NCI-H187 (cell line): ENCODE measurements at places on chromosomes 1 and 21.

DNA sequence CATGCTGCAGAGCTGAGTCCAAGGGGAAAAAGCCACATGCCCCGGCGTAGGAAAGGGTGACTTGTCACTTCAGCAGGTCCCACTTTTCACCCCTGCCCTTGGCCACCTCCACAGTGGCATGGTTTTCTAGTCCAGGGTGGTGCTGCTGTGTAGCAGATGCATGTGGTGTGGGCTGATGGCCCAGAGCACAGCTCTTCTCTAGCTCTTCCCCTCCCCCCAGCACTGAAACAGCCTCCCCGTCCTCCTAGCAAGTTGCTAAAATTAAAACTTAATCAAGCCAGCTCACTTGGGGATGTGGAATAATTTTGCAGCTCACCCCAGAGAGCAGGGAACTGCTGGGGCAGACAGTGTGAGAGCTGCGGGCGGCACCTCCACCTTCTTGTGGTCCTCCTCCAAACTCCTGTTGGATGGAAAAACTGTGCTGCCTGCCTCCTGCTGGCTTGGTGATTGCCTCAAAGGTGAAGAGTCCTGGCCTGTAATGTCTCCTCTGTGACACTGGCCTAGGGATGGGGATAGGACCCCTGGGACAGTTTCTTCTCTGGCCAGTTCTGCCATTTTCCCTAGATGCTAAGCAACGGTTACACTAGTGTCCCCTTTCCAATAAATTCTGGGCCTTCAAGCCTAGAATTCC lies 91.6 kb downstream of the RNF220 start:
- DNase-seq, result no peak

- no peak for DNase-seq
Measured at GRCh38 chr1:246065592-246065991, 441.5 kb downstream of the SMYD3 start.

GRCh38 chr1:232501854-232502253 lies 128.1 kb downstream of the SIPA1L2 start:
- DNase-seq, result no peak

DNA sequence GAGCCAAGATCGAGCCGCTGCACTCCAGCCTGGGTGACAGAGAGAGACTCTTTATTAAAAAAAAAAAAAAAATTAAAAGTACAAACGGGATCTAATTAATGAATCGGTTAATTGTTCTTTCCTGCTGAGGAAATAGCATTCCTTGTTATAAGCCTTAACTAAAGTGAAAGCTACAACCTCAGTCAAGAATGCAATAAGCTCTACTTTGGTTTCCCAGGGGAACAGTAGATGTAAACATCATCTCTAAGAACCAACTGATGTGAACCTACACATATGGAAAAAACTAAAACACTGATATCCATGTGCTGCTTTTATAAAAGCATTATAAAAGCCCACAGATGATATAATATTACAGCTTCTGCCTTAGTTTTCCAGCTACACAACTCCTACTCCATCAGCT lies 41.9 kb downstream of the LPGAT1 start:
- DNase-seq, result no peak

DNA sequence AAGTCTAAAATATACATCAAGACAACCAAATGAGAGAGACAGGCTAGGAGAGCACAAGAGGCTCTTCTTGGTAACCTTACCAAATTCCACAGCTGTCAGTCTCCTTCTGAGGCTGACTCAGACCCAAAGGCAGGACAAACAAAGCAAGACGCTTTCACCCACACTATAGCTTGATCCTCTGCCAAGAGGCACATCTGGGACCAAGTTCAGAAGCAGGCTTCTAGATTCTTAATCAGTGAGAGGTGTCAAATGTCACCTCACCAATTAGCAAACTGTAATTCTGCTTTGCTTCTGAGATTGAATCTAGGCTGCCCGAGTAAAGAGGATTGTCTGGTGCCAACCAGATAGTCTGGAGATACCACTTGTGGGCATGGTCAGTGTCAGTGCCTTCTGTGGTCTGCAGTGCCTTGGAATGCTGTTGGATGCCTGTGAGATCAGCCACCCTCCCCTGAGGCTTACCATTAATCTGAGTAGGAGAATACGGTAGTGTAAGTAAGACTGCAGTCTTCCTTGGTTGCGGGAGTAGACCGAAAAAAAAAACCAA lies 151.0 kb downstream of the FMN2 start:
- no peak for DNase-seq

- no peak for DNase-seq
Measured at GRCh38 chr21:42740405-42740909, 87.0 kb downstream of the PDE9A start.

DNA sequence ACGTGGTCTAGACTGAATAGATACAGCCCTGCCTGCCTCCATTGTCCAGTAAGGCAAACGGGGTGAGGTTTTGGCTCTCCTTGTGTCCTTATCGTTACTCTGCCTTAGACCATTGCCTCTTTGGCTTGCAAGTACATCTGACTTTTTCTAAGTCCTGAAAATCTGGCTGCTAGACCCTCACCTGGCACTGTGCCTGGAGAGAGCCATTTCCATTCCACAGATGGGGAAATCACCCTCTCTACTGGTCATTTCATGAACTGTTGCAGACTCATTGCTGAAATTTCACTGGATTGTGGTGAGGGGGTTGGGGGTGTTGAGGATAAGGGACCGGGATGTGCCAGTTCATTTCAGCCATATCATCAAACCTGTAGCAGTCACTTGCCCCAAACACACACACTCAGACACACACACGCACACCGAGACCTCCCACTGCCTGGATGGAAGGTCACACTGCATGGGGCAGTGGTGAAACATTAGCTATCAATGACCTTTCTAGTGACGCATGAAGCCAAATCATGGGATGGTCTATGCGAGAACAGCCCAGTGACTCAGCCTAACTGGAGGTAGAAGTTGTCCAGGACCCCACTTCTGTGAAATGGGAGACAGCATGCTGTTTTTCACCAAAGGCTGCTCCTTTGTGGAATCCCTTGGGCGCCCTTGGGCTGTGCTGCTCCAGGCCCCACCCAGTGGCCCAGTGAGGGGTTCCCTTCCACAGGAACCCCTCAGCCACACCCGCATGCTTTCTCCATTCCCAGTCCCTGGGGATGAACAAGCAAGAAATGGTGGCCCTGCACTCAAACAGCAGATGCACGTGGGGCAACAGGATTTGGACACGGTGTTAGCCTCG lies 34.9 kb upstream of the VASH2 start:
- no peak for DNase-seq

DNA sequence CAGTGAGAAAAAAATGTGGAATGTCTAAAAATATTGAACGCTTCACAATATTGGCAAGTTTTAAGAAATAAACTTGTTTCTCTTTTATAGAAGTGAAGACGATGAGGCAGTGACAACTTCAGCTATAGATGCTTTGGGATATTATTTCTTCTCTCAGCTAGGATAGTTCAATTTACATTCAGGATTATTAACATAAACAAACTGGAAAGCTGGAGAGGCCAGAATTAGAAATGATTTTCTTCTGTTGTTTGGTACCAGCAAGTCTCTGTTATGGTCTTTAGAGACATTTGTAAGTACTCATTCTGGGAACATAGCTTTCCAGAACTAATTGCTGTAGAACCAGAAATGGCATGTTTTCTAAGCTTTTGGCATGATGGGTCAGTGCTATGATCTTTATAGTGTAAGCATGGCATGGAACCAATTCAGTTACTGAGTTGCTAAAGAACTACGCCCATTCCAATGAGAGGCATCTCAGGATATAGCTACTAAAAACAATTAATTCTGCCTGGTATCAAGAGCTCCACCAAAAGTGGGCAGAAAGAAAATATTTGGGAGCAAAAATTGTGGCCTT lies 599.5 kb upstream of the B3GALT2 start:
- DNase-seq, result no peak

DNA sequence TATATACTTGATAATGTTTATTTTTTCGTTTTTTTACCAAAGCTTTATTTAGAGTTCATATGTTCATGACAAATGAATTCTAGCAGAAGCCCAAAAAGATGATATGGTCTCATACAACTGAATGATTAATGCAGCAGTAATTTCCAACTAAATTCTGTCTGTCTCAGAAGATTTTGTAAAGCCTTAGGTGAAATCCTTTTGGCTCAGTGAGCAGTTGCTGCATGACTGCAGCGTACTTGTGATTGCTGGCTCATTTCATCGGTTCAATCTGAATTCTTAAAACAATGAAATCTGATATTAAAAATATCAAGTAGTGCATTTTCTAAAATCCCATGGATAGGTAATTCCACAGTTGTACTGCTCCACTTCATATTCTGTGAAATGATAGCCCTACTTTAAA lies 73.2 kb downstream of the AK5 start:
- no peak for DNase-seq

- no peak for DNase-seq
Measured at GRCh38 chr1:172556461-172556860, 23.5 kb downstream of the SUCO start.

DNA sequence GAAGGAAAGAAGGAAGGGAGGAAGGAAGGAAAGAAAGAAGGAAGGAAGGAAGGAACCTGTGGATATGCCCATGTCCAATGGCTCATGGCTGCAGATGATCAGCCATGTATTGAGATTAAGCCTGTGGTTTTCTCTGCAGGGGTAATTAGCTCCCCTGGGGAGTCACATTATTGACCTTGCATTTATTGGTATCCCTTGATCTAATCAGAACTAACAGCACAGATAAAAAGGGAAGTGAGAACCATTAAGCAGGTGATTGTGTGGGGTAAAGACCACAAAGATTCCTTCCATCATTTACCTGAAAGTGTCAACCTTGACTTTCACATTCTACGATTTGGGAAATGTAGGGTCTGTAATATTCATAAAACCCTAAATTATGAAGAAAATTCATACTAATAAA lies 390.7 kb downstream of the BRINP2 start:
- DNase-seq, result no peak

DNA sequence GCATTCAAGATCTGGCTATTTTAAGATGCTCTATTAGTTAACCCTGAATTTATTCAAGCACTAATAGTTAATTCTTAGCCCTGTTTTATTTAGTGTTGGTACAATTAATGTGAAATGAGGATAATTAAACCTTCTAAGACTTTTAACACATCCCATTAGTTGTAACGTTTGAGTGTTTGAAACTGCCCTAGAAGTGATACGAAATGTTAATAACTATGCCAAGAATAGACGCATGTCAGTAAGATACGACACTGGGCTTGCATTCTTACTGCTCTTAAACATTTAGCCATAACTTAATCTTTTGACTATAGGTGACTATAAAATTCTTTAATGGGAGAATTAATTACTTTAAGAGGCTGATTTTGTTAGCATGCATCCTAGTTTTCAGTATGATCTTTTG lies 9.8 kb downstream of the H3-3A start:
- DNase-seq, result no peak

DNA sequence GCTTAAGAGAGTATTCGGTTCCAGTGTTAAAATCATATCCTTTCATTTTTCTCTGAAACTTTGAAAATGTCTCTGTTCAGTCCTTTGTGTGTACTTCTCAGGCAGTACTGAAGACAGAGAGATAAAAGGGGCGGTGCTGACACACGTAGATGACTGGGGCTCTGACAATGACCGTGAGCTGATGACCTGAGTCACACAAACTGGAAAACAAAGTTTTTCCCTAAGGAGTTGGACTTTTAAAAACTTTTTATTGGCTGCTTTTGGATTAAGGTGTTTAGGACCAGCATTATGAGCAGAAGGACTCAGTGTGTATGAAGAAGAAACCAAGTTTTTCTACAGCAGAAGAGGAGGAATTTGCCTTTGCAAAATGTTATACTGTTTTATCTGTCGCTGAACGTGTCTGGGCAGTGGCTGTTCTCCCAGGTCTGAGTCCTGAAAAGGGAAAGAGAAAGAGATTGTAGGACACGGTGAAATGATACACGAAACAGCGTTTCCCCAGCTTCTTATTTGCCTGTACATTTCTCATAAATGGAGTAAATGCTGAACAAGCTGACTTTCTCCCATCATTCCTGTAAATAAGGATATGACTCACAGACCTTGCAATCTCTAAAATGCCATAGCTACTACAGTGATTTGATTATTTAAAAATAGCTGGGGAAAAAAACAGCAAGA lies 51.5 kb downstream of the MAP3K7CL start:
- DNase-seq, result no peak

DNA sequence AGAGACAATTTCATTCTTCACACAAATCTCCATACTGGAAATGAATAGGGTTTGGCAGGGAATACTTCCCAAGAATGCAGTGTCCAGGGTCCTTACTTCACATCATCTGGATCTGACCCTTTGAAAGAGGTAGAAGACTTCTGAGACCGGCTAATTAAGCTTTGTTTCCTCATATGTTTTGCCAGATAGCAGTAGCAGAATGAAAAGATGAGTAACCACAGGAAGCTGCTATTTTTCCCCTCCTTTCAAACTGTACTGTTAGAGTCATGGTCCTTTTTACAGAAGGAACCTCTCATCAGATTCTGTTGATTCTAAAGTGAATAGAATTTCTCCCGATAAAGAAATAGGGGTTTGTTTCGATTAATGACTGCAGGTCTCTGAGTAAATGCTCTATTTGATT lies 1.4 kb upstream of the OLFML3 start:
- DNase-seq, result no peak

- no peak for DNase-seq
Measured at GRCh38 chr1:162389971-162390370, 8.4 kb downstream of the C1orf226 start.

DNA sequence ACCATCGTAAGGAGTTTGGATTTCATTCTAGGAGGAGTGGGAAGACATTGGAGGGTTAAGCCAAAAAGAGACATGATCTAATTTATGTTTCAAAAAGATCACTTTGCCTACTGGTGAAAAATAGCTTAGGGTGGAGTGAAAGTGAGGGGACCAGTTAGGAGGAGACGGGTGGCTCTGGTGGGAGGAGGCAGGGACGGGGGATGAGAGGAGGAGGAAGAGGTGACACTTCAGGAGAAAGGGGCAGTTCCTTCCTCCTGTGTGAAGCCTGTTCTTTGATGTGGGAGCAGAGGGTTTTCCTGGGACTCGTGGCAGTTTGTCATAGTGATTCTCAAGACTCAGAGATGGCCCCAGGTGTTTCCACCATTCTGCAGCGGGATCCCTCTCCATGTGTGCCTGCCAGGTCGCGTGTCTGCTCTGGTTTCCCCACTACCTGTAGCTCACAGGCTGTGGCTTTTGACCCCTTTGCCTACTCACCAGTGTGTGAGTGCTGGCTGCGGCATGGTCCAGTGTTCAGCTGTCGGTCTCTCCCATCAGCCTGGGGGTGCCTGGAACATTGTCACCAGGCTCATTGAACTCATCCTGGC lies 102.4 kb downstream of the CNIH3 start:
- no peak for DNase-seq

- DNase-seq, result no peak
Measured at GRCh38 chr1:168823988-168824387, 95.0 kb upstream of the DPT start.

DNA sequence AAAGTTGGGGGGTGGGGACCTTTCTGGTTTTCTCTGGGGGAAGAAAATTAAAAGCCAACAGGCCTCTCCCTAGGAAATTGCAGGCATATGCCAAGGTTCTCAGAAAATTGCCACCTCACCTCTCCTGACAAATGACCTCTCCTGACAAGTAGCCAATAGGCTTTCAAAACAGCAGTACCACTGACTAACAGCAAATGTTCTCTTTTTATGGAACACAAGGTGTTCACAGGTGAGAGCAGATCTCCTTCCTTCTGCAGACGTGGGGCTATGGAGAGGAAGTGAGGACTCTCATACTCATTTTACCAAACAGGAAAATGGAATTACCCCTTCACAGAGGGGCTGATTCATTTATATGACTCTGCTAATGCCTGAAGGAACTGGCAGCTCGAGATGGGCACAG lies 32.7 kb upstream of the SUCO start:
- DNase-seq, result no peak
